ENCODE measurements at places on chromosomes 7 and 10. TPM values are rescaled to one million over a fixed set of nuclear protein-coding genes. Genes with fewer than 3 reads are reported as not detected.
A peak's percentile ranks its signal among the peaks of the same experiment; 100 is the strongest.

DNA sequence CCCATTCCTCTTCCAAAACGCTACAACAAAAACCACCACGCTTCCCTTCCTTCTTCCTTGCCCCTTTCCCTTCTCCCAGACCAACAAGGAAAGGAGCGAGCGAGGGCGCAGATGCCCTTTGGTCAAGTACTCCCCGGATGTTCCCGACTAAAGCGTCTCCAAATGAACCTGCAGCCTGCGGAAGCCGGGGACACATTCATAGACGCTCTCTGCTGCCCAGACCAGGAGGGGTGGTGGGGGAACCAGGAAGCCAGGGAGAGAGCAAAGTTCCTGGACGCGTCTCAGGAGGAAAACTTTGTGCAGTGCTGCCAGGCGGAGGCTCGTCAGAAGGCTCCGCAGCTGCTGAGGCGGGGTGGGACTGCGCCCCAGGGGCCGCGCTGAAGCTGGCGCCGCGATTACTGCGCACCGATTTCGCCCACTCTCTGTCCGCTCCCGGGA lies 754 bp downstream of the SEMA3D start:
- no peak for DNase-seq
- no peak overlapping the region for H3K27ac ChIP-seq
- peaks cover 2% of the 10 kb centered on the region for H3K4me1 ChIP-seq
- H3K36me3 ChIP-seq = no peaks in the 10 kb centered on the region

DNA sequence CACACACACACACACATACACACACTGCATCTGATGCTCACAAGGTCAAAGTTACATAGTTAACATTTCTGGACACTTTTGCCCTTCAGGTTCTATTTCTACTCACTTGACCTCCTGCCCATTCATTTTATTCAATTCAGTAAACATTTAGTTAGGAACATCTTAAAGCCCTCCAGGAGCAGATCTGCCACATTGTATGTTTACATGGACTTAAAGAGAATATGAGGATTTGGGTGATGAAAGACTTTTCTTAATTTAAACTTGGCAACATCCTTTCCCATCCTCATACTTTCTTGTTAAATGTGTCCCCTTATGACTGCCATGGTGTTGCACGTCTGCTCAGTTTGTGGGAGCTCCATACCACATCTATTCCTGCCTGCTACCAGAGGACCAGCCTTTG lies 322.8 kb upstream of the BMPER start:
- no peak overlapping the region for H3K4me3 ChIP-seq
- no peak for DNase-seq
- no peaks in the 10 kb centered on the region for H3K36me3 ChIP-seq
- H3K4me1 ChIP-seq = no peaks in the 10 kb centered on the region

GRCh38 chr10:8189458-8189857 lies 135.0 kb downstream of the GATA3 start:
- H3K27me3 ChIP-seq = no peaks in the 10 kb centered on the region
- no peaks in the 10 kb centered on the region for H3K4me1 ChIP-seq
- H3K4me3 ChIP-seq = no peak overlapping the region

GRCh38 chr7:120985130-120985758 lies 3.3 kb upstream of the CPED1 start:
- H3K4me1 ChIP-seq = peaks cover 8% of the 10 kb centered on the region
- H3K27ac ChIP-seq = no peak overlapping the region
- no peak for DNase-seq
- H3K4me3 ChIP-seq = no peak overlapping the region

GRCh38 chr7:26863518-26864308 lies 677 bp downstream of the SKAP2 start:
- peak overlapping the region; percentile 72 for H3K4me3 ChIP-seq
- no peaks in the 10 kb centered on the region for H3K27me3 ChIP-seq
- peak overlapping the region; percentile 87 for H3K27ac ChIP-seq
- peaks cover 3% of the 10 kb centered on the region for H3K4me1 ChIP-seq

- H3K4me3 ChIP-seq = no peak overlapping the region
- H3K27ac ChIP-seq = no peak overlapping the region
- no peaks in the 10 kb centered on the region for H3K27me3 ChIP-seq
Observed at GRCh38 chr7:26958834-26959233, 94.4 kb upstream of the SKAP2 start.

DNA sequence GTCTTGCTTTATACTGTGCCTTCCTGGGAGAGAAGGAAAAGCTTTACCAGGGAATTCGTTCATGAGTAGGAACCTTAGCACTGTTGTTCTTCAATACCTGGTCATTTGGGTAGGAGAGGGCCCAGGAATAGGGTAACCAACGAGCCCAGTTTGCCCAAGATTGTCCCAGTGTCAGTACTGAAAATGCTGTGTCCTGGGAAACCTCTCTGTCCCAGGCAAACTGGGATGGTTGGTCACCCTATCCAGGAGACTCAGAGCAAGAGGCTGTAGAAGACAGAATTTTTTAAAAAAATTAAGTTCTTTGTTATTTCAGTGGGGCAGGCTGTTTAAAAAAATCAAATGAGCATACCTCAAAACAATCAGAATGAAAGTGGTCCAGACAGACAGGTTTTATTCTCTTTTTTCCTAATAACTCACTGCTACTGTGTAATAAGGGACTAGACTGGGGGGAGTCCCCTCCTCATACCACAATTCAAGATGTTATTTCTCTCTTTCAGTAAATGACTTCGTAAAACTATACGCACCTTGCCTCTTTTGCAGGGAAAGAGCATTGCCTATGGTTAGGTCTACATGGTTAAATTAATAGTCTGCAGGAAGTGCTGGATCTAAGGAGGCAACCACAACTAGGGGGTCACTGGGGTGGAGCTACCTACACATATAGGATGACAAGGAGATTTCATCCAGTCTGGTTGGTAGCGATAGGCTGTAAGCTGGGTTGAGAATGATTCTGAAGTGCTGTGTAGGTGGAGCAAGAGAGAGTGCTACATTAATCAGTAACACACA lies 41.1 kb upstream of the FAM133B start:
- peaks cover 7% of the 10 kb centered on the region for H3K4me1 ChIP-seq
- no peak overlapping the region for H3K27ac ChIP-seq
- no peaks in the 10 kb centered on the region for H3K36me3 ChIP-seq
- H3K4me3 ChIP-seq = no peak overlapping the region
- H3K27me3 ChIP-seq = no peaks in the 10 kb centered on the region
- no peak for DNase-seq

DNA sequence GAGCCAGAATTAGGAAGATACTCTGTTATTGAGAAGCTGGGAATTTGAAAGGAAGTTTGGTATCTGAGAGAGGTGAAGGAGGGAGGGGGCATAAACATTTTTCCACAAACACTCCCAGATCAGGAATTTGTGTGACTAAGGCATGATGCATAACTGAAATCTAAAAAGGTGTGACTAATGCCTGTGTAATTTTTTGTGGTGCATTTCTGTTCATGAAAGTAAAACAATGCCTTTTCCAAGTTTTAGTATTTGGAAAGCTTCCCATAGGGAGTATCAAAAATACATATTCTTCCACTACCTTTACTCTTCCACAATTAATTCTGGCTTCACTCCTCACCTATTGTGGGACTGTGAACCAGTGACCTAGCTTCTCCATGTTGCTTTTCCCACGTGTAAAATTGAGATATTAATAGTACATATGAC lies 56.4 kb upstream of the CAV2 start:
- no peak overlapping the region for H3K27ac ChIP-seq
- no peak overlapping the region for H3K4me3 ChIP-seq
- no peak for DNase-seq
- H3K36me3 ChIP-seq = no peaks in the 10 kb centered on the region
- H3K4me1 ChIP-seq = no peaks in the 10 kb centered on the region

GRCh38 chr10:108348215-108348614 lies 1183.7 kb upstream of the SORCS1 start:
- DNase-seq = no peak
- no peaks in the 10 kb centered on the region for H3K36me3 ChIP-seq
- no peak overlapping the region for H3K4me3 ChIP-seq
- no peaks in the 10 kb centered on the region for H3K27me3 ChIP-seq

DNA sequence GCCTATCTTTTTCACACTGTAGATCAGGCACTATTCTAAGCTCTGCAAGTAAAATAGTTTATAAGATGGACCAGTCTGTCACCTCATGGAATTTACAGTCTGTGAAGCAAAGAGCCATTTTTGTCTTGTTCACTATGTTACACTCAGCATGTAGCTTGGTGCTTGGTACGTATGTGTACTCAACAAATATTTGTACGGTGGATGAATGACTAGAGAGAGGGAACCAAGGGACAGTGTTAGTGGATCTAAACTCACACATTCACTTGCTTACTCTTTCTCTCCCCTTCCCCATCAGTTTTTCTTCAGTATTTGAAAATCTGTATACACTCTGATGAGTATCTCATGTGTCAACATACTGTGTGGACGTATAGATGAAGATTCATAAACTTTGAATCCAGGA lies 45.9 kb downstream of the PTF1A start:
- H3K4me1 ChIP-seq = no peaks in the 10 kb centered on the region
- DNase-seq = no peak
- no peak overlapping the region for H3K27ac ChIP-seq
- no peaks in the 10 kb centered on the region for H3K36me3 ChIP-seq
- no peaks in the 10 kb centered on the region for H3K27me3 ChIP-seq

DNA sequence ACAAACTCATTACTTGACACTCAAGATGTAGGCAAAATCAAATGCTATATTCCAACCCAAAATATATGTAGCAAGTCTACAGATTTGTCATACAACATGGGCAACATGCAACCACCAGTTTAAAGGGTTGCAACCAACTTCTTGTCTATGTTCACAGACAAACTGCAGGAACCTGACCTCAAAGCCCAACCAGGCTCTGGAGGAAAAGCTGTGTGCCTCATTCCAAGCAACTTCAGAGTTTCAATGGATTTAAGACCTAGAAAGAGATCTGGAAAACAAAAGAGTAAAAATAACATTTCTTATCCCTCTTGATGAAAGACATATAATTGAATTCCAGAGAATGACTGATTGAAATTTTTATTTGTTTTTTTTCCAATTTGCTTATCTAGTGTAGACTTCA lies 300.5 kb upstream of the ETV1 start:
- DNase-seq = no peak
- H3K4me1 ChIP-seq = no peaks in the 10 kb centered on the region
- H3K27me3 ChIP-seq = no peaks in the 10 kb centered on the region
- H3K4me3 ChIP-seq = no peak overlapping the region
- no peaks in the 10 kb centered on the region for H3K36me3 ChIP-seq

DNA sequence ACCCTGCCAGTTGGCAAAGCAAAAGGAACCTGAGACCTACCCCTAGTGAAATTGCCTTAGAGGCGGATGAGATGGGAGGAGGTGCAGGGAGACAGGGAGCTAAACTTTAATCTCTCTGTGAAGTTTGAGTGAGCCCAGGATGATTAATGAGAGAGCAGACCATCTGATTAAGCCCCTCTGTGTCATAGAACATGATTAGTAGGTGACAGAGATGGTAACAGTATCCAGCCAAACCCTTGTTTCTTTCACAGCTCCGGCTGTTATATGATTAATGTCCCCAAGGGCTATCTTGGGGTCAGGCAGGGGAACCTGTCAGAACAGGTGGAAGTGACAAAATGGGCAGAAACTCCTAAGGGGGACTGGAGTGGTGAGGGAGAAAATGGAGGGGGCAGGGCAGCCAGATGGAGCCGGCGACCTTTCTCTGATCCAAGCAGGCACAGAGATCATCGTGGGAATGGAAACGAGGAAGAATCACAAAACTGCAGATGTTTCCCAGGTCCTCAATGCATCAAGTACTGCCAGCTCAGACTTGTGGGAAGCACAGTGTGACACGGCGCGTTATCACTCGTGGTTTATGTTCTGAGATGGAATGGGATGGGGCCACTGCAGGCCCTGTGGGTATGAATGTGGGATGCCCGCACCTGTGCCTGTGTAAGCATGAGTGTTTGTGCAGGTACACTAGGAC lies 684.2 kb downstream of the LRMDA start:
- H3K4me3 ChIP-seq = no peak overlapping the region
- H3K36me3 ChIP-seq = no peaks in the 10 kb centered on the region
- no peak overlapping the region for H3K27ac ChIP-seq

DNA sequence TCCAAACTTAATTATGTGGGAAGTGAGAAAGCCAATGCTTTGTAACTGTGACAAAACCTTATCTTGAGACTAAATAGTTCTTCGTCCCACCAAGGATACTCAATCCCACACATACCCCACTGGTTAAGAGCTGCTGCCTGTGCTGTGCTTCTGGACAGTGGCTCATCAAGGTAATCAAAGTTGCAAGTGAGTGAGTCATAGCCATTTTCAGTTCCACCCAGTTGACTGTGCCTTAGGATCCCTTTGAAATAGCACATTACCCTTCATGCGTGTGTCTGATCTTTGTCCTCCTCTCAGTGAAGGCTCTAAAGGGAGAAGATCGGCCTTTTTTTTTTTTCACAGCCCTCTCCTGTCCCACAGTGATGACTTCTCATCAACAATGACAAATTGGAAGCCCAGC lies 706.0 kb upstream of the AUTS2 start:
- no peaks in the 10 kb centered on the region for H3K36me3 ChIP-seq
- H3K27me3 ChIP-seq = no peaks in the 10 kb centered on the region
- no peaks in the 10 kb centered on the region for H3K4me1 ChIP-seq
- DNase-seq = no peak
- H3K4me3 ChIP-seq = no peak overlapping the region

DNA sequence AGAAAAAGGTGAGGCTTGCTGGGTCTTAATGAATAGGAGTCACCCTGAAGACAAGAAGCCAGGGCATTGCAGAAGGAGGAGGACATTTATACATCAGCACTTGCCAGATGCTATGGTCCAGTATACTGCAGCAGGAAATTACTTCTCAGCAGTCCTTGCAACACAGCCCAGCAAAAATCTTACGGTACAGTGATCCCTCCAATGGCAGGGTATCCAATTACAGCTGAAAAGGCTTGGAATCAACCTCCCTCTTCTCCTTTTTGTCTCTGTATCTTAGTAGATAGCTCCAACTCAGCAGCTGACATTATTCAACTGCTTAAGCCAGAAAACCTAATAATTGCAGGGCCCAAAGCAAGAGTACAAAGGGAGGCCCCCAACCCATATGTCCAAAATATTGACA lies 128.3 kb upstream of the COBL start:
- H3K4me1 ChIP-seq = no peaks in the 10 kb centered on the region
- H3K36me3 ChIP-seq = no peaks in the 10 kb centered on the region
- no peaks in the 10 kb centered on the region for H3K27me3 ChIP-seq
- no peak overlapping the region for H3K4me3 ChIP-seq
- H3K27ac ChIP-seq = no peak overlapping the region

Gene CPA2
- polyA plus RNA-seq = not detected

Gene CPA4
- 0.03 TPM for polyA plus RNA-seq

All from liver (tissue), 10 donors.